NCI-H2227 treated with DMSO at 0.1 percent for 48 hours (cell line): ENCODE measurements at places on chromosomes 11 and 22.

GRCh38 chr11:125132596-125132995 is 21.2 kb upstream of the TMEM218 start:
- no peak for DNase-seq

- DNase-seq: no peak
Observed at GRCh38 chr11:3904228-3904627, 48.8 kb downstream of the STIM1 start.

DNA sequence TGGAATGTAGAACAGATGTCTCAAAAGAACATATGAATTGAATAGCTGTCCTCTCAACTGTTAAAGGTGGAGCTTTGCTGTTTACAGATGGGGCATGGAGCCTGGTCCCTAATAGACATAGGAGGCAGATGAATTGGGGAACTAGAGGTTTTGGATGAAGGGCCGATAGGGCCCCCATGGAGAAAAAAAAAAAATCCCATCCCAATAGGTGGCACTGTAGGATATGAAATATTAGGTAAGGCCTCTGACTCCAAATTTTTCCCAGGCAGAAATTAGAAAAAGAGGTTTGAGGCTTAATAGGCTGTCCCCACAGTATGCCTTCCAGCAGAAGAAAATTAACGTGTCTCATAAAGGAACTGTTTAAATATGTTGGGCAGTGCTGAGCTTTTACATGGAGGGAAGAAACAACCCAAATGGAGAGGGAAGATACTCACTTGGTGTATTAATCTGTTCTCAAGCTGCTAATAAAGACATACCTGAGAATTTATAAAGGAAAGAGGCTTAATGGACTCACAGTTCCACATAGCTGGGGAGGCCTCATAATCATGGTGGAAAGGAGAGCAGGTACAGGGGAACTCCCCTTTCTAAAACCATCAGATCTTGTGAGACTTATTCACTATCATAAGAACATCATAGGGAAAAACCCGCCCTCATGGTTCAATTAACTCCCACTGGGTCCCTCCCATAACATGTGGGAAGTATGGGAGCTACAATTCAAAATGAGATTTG is 30.1 kb upstream of the TMEM45B start:
- DNase-seq: no peak

GRCh38 chr22:36840106-36840505 is 20.7 kb upstream of the NCF4 start:
- DNase-seq: no peak

- no peak for DNase-seq
Observed at GRCh38 chr11:92916299-92916698, 53.2 kb upstream of the MTNR1B start.

GRCh38 chr22:50190941-50191741 is 5.4 kb downstream of the TRABD start:
- DNase-seq: no peak
